ENCODE measurements at places on chromosomes 4 and X.

DNA sequence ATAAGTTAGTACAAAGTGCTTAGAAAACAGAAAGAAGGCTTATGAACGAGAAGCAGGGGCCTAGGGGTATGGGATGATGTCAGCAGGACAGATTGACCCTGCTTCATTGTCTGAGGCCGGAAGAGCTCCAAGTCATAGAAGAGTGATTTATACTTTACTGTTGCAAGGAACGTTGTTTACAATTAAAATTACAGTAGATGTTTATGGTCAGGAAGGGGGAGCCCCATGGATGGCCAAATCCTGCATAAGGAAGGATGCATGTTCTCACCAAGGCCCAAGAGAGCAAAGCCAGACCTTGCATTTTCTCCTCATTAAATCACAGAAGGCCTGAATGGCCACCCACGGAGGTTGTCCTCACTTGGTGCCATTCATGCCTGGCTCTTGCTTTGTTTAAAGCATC is 115.3 kb downstream of the LDB2 start:
- DNase-seq: no peak

GRCh38 chr4:113325876-113326615 is 276.6 kb downstream of the ANK2 start:
- no peak for DNase-seq

DNA sequence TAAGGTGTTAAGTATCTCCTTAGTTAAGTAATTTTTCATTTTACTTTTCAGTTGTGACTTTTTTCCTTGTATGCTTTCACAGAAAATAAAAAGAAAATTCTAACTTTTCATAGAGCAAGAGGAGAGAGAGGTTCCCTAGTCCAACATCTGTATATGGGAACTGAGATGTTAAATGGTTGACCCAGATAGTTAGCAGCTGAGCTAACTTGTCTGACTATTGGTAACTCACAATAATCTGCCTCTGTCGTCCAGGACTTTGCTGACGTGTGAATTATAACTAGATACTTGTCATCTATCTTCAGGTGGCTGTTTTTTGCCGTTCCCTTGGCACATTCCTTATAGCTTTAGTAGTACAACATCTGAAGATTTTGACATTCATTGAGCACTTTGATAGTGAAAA is 29.9 kb downstream of the TBC1D19 start:
- DNase-seq: no peak

GRCh38 chr4:17065821-17066220 is 167.4 kb upstream of the LDB2 start:
- no peak for DNase-seq

- DNase-seq: no peak
Observed at GRCh38 chr4:53633608-53634007, 42.3 kb upstream of the LNX1 start.

GRCh38 chr4:128056396-128056795 is 4.7 kb upstream of the LARP1B start:
- DNase-seq: no peak

- DNase-seq: no peak
Observed at GRCh38 chrX:23656091-23656490, 11.2 kb upstream of the PRDX4 start.

DNA sequence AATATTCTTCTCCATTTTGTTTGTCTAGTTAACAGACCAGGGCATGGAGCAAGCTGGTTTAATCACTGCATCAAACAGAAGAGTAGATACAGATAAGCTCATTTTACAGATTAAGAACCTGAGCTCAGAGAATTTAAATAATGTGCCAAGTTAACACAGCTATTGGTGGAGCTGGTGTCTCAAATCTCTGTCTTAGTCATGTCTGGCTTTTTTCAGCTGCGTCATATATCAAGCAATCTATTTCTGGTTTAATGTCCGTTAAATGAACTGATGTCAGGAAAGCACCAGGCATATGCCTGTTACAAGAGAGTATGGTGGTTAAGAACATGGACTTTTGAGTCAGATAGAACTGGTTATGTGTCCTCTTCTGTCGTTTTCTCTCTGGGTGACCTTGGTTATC is 79.8 kb upstream of the ADGRA3 start:
- no peak for DNase-seq

DNA sequence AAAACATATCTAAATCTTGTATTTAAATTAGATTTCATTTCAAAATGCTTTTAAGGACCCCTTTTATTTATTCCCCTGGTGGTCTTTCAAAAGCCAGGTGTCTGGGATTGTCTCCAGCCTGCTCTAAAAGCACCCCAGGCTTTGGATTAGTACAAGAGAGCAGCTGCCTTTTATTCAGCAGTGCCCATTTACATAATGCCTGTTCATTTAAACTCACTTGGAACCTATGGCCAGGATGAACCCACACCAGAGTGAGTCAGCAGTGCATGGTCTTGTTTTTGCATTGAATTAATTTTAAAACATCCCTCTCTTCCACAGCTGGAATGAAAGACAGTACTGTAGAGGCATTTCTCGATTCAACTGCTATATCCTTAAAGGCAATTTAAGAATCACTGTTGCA is 64.1 kb upstream of the TENM3 start:
- DNase-seq: no peak

DNA sequence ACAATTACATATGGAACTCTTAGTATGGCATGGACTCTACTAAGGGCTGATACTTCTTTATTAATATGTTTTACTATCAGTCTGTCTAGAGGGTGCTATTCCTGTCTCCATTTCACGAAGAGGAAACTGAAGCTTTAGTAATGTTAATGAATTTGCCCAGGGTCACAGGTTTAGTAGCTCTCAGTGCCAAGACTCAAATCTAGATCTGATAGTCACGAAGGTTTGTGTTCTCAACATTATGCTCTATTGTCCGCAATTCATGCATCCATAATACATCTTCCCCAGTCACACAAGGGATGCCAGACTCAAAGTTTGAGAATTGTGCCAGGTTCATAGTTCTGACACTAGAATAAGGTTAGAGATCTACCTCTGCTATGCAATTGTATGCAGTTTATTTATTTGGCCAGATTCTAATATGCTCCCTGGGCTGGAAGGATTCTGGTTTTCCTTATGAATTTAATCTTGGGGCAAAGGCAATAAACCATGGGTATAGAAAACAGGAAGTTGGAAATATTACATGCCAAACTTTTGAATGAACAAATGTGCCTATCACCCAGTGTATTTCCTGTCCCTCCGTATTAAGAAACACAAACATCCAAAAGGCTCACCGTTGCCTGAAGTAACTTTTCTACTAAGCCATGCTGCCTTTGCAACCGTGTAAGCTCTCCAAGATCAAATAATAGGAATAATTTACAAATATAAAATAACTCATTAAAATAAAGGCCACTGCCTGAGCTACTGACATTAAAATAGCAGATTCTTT is 478.5 kb downstream of the INPP4B start:
- DNase-seq: no peak

GRCh38 chr4:85966373-85966772 is 393.5 kb downstream of the MAPK10 start:
- no peak for DNase-seq

DNA sequence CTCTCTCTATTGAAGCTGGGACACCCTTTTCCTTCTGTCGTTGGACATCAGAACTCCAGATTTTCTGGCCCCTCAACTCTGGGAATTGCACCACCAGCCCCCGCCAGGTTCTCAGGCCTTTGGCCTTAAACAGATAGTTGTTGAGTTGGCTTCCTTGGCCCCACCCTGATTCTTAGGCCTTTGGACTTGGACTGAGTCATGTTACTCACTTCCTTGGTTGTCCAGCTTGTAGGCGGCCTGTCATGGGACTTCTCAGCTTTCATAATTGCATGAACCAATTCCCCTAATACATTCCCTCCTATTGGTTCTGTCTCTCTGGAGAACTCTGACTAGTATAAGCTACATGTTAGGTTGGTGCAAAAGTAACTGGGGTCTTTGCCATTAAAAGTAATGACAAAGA is 195.7 kb downstream of the GPAT3 start:
- DNase-seq: no peak

- no peak for DNase-seq
Observed at GRCh38 chr4:124173912-124174311, 538.6 kb downstream of the ANKRD50 start.

- DNase-seq: no peak
Observed at GRCh38 chr4:125780164-125780563, 465.4 kb downstream of the FAT4 start.

DNA sequence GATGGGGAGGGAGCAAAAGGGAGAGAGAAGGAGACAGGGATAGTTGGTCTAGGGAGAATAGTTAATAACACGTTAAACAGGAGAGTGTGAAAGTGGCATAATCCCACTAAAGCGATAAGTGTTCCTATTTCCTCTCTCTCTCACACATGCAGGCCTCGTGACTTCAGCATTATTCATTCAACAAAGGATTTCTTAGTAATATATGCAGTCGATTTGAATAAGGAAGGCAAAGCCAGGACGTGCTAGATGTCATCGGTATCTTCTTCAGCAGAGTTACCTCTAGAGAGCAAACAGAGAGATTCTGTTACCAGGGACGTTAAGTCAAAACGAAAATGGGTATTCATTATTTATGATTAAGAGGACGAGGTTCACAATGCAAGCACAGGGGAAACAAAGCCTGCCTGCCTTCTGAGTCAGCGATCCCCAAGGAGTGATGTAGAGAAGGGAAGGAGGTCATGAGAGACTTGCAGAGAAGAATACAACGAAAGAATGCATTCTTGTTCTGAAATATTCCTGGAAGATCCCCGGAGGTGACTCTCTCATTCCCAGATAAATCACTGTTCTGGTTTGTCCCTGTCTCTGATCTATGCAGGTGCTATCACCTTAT is 1048.4 kb downstream of the NLGN4X start:
- no peak for DNase-seq

- DNase-seq: no peak
Observed at GRCh38 chr4:146265950-146266490, 51.7 kb downstream of the REELD1 start.

DNA sequence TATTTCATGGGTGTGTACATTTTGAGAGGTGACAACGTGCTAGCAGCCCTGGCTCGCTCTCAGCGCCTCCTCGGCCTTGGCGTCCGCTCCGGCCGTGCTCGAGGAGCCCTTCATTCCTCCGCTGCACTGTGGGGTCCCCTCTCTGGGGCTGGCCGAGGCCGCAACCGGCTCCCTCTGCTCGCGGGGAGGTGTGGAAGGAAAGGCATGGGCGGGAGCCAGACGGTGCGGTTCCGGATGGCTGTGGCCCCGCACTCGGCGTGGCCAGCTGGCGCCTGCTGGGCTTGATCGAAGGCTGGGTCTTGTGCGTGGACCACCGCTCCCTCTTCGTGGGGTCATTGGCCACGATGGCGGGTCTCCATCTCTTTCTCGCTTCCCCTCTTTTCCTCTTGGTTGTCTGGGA is 17.2 kb upstream of the SFRP2 start:
- DNase-seq: no peak

DNA sequence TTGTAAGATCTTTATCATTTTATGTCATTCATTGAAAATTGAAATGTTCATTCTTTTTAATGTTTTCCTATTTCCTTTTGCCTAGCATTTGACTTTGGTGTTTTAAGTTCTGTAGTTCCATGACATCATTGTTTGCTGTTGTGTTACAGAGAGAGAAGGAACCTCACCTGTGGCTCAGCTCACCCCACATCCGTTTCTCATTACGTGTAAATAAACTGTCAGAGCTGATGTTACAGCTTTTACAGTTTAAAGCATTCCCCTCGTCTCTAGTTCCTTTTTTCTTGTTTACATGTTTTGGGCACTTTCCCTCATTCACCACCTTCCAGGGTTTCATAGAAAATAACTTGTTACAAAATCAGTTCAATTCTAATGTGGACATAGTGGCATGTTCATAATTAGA is 137.2 kb downstream of the FNIP2 start:
- no peak for DNase-seq

DNA sequence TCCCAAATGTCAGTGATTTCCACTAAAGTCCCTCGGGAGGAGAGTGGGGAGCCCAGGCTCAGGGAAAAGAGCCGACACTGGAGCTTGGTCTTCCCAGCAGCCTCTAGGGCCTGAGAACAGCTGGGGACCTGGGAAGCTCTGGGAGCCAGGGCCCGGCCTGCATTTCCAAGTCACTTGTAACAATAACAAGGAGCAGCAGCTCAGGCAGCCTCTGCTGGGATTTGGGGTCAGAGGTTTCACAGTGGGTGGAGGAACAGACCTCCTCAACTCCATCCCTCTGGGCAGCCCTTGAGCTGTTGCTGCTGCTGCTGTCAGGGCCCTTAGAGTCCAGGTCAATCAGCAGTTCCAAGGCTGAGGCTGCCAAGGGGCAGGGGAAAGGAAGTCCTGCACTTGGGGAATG is 11.1 kb downstream of the STARD8 start:
- DNase-seq: no peak

DNA sequence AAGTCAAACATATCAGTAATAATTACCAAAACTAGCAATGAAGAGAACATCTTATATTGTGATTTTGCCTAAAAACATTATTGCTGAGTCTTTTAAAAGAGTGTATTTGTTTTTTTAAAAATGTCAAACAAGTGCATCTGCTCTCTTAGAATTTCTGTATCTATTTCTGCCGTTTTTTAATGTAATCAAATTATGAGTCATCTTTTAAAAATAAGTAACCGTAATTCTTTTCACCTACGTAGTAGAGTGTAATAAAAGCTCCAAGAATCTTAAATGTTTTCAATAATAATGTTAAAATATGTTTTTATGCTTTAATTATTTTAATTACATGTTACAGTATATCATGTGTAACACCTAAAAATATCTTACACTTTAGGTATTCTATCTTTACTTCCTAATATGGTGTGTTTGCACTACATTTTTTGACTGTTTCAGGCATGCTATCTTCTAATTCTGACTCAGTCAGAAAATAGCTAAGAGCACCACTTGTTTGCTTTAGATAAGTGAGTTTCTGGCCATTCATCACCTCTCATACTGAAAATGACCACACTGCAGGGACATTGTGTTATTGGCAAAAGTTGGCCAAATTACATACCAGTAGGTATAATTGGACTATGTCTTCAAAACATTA is 368.5 kb downstream of the PCDH7 start:
- no peak for DNase-seq

DNA sequence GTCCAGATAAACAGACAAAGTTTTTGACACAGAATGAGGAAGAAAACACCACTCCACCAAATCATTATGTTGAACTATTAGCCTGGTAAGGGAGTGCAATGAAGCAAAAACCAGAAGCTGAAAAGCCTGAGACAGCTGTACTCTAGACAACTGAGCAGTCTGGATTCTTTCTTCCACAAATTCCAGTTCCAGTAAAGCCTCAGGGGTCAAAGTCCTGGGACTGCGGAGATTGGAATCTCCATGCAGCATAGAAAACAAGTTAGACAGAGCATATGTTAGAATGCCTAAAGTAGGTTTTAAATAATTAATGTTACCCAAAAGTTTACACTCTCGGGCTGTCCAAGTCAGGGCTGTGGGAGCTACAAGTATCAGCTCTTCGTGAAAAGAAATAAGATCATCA is 263.2 kb downstream of the TECRL start:
- DNase-seq: no peak

GRCh38 chrX:107396235-107396634 is 53.2 kb upstream of the FRMPD3 start:
- DNase-seq: no peak

DNA sequence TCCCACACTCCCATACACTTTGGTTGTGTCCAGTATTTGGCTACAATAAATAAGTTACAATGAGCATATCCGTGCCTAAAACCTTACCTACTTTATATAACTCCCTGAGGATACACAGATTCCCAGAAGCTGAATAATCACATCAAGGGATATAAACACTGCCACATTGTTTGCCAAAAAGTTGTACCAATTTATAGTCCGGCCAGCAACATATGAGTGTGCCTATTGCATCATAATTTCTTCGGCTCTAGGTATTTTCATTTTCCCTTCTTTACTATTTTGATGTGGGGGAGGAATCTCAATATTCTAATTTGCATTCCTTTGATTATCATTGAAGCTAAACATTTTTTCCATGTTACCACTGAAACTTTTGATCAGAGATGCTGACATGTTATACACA is 146.4 kb downstream of the PCDH19 start:
- DNase-seq: no peak

- DNase-seq: no peak
Observed at GRCh38 chr4:77861495-77861894, 1.1 kb upstream of the MRPL1 start.
